Naive thymus-derived CD8-positive, alpha-beta T cell (primary cell): ENCODE measurements at places on chromosomes 3 and 15.

DNA sequence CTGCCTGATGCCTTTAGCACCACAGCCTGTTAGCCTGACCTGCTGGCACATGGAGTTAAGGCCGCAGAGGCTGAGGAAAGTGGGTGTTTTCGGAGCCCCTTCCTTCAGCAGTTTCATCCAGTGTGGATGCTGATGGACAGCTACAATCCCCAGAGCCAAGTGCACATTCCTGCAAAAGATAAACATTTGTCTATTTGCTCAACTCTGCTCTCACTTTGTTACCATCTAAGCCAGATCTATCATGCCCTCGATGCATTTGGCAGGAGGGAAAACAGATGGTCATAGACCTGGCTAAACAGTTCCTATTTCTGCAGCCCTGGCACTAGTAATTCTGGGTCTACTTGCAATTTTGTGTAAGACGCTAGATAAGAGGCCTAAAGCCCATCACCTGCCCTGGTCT, 312.9 kb upstream of the RASGRP1 start:
- no peak for DNase-seq
- H3K4me1 ChIP-seq = no peaks in the 10 kb centered on the region
- no peak overlapping the region for H3K4me3 ChIP-seq
- H3K27ac ChIP-seq = no peak overlapping the region

- H3K27me3 ChIP-seq = no peaks in the 10 kb centered on the region
- peaks cover 5% of the 10 kb centered on the region for H3K4me1 ChIP-seq
- peaks cover 37% of the 10 kb centered on the region for H3K36me3 ChIP-seq
- DNase-seq = no peak
- no peak overlapping the region for H3K4me3 ChIP-seq
Measured at GRCh38 chr3:45434996-45435395, 46.6 kb downstream of the LARS2 start.

- no peaks in the 10 kb centered on the region for H3K4me1 ChIP-seq
- no peaks in the 10 kb centered on the region for H3K27me3 ChIP-seq
- H3K36me3 ChIP-seq = no peaks in the 10 kb centered on the region
- H3K4me3 ChIP-seq = no peak overlapping the region
Measured at GRCh38 chr3:121063628-121064027, 155.6 kb downstream of the STXBP5L start.

DNA sequence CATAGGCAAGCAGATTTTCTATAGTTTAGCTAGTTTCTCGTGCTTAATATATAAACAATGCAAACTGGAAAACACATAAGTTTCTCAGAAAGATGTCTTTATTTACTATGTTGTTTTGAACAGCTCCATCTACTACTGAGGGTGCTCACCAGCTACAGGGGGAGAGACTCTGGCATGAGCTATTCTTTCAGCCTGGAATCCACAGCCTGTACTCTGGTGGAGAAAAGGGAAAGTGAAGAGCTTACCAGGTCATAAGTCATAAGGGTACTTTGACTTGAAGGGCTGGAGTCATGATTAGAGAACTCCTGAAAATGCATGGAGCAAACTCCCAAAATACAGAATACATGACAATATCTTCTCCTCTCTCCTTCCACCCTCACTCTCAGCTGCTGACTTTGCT, 4.4 kb upstream of the AVEN start:
- no peaks in the 10 kb centered on the region for H3K36me3 ChIP-seq
- H3K4me1 ChIP-seq = peaks cover 9% of the 10 kb centered on the region
- no peak overlapping the region for H3K4me3 ChIP-seq
- no peaks in the 10 kb centered on the region for H3K27me3 ChIP-seq
- no peak for DNase-seq

DNA sequence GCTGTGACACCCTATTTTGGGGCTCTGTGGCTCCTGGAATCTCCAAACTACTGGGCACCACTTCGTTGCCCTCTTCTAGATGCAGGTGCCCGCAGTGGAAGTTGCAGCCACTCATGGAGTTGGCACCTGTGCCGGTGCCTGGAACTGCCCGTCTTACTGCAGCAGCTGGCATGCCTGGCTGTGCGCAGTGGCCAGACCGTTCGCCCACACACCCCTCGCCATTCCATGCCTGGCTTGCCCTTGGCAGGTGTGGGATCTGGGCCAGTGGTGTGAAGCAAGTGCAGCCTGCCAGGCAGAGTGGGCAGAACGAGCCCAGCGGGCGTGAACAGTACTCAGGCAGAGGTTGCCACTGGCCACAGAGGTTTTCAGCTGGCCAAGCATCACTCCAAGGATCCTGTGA, 1286.7 kb downstream of the ROBO1 start:
- no peak overlapping the region for H3K4me3 ChIP-seq
- H3K4me1 ChIP-seq = no peaks in the 10 kb centered on the region

DNA sequence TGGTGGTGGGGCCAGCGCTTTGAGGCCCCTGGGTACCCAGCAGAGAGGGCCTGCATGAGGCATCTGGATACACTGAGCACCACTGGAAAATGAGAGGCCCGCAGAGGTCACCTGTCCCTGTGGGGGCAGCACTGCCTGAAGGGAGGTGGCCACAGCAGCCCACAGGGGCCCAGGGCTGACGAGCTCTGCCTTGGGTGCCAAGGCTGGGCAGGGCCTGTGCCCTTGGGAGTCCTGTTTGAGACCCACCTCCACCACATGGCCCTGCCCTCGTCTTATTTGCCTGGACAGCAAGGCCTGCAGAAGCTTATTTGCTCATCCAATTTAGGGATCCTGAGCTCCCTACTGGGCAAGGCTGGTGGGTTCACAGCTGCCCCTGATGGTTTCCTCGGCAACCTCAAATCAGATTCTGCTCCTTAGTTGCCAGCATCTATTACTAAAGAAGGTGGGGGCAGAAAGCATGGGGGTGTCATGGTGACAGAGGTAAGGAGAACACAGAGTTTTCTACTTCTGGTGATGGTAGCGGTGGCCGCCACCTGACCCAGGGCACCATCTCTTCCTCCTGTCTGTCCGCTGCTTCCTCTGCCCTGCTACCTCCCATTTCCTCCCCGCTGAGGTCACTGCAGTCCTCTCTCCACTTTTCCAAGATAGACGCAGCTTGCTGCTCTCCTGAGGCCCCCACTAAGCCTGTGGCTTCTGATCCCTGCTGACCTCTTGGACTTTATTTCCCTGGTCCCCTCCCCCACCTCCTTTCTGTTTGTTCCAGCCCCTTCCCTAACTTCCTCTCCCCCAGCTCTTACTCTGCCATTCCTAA, 62.9 kb downstream of the HMCES start:
- H3K36me3 ChIP-seq = no peaks in the 10 kb centered on the region
- DNase-seq = no peak
- H3K4me3 ChIP-seq = no peak overlapping the region
- peaks cover 5% of the 10 kb centered on the region for H3K4me1 ChIP-seq

GRCh38 chr3:149860881-149861280, 47.9 kb downstream of the RNF13 start:
- H3K4me3 ChIP-seq = no peak overlapping the region
- DNase-seq = no peak
- peaks cover 59% of the 10 kb centered on the region for H3K36me3 ChIP-seq
- H3K27me3 ChIP-seq = no peaks in the 10 kb centered on the region

DNA sequence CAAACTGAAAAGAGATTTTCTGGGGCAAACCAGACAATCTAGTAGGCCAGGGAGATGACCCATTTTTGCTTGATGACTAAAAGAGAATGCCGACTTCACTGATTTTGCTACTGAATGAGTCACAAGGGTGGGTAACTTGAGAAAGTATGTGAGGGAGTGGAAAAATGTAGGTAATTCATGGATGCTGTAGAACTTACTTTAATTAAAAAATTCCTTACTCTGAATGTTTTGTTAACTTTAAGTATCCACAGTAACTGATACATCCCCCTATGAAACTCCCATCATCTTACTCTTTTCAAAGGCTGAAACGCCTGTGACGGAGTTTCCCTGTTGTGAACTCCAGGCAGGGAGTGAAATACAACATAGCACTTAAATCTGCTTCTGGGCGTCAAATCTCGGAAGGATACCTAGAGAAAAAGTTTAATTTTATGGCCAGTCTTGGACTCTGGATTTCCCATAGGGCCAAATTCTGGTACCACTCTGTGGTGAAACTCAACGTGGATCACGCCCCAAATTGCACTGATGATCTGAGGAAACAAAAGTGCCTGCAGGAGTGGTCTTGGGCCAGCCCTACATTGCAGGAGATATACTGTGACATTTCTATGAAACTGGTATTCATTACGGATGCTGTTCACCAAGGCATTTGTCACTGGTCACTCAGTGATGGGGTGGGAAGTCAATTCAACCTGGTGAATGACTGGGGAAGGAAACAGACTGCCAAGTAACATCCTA, 24.0 kb downstream of the GOLIM4 start:
- no peak overlapping the region for H3K27ac ChIP-seq
- H3K27me3 ChIP-seq = peaks cover 3% of the 10 kb centered on the region
- no peaks in the 10 kb centered on the region for H3K4me1 ChIP-seq
- H3K4me3 ChIP-seq = no peak overlapping the region
- H3K36me3 ChIP-seq = no peaks in the 10 kb centered on the region

DNA sequence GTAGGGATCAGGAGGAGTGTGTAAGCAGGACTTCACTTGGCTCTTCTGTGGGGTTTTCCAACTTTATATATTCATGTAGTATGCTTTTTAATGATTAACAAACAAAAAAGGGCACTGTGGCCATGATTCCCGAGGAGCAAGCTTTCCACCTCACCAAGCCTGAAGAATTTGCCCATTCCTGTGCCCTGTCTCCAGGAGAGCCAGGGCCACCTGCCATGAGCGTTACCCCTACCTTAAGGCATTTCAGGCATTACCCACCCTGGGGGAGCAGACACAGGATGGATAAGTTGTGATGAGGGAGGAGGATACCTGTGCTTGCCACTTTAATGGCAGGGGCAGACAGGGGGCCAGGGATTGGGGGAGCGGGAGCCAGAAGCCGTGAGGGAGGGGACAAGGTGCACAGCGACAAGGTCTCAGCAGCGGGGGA, 3.0 kb downstream of the TRPM1 start:
- no peaks in the 10 kb centered on the region for H3K36me3 ChIP-seq
- H3K4me1 ChIP-seq = no peaks in the 10 kb centered on the region
- H3K4me3 ChIP-seq = no peak overlapping the region

- no peaks in the 10 kb centered on the region for H3K4me1 ChIP-seq
- no peaks in the 10 kb centered on the region for H3K27me3 ChIP-seq
- H3K27ac ChIP-seq = no peak overlapping the region
- DNase-seq = no peak
- no peak overlapping the region for H3K4me3 ChIP-seq
Measured at GRCh38 chr3:64617610-64618009, 70.2 kb downstream of the ADAMTS9 start.

DNA sequence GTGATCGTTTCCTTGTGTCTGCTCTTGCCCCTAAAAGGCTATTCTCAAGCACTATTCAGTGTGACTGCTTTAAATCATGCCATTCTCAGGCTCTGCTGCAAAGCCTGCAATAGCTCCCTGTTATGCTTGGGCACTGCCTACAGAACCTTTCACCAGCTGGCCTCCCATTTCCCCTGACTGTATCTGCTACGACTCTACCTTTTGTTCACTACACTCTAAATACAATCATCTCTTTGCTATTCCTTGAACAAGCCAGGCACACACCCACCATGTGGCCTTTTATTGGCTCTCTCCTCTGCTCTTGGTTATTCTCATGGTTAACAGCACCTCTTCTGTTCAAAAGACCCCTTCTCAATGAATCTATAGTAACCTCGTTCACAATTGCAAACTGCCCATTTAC, 29.6 kb upstream of the FNDC3B start:
- no peaks in the 10 kb centered on the region for H3K27me3 ChIP-seq
- H3K4me3 ChIP-seq = no peak overlapping the region
- no peak for DNase-seq

DNA sequence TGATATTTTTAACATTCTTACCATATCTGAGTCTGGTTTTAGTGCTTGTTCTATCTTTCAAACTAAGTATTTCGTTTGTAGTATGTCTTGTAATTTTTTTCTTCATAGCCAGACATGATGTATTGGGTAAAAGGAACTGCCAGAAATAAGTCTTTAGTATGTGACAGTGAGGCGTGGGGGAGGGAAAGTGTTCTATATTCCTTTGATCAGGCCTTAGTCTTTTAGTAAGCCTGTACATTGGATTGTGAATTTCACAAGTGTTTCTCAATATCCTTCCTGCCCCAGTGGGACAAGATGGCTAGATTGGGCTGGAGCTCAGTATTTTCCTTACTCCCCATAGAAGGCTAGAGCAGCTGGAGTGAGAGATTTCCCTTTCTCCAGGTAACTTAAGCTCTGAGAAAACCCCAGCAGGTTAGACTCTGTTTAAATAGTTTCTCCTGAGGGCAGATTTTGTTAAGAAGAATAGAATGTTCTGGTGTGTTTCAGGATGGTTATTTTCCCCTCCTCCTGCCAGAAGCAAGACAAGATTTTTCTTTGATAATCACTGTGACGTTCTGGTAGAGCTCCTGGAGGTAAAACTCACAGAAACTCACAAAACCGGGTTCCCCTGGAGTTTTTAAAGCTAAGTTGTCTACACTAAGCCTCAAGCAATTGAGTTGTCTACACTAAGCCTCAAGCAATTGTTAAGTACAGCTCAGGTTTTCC, 140.7 kb upstream of the ARPP21 start:
- H3K36me3 ChIP-seq = peaks cover 7% of the 10 kb centered on the region
- no peaks in the 10 kb centered on the region for H3K4me1 ChIP-seq
- no peak overlapping the region for H3K4me3 ChIP-seq
- DNase-seq = no peak
- no peak overlapping the region for H3K27ac ChIP-seq
- no peaks in the 10 kb centered on the region for H3K27me3 ChIP-seq
